ENCODE measurements at places on chromosomes 7 and 10.
A peak's percentile ranks its signal among the peaks of the same experiment; 100 is the strongest.

- ATAC-seq, result no peak
These were observed 12.4 kb upstream of the SERPINE1 start for GRCh38 chr7:101114492-101114891.

DNA sequence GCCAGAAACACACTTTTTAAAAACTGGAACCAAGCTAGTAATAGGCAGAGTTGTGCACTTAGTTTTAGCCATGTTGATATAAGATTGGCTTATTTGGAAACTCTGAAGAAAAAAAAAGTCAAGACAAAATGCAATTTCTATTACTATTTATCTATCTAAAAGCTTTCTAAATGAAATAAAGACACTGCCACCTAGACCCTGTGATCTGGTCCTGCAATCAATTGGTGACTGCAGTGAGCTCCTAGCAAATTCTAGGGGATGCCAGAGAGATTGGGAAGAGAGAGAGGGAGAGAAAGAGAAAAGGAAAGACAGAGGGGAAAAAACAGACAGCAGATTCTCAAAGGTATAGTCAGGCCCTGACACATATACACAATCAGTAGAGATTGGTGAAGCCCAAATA, 25.3 kb downstream of the SORCS1 start:
- no peak for ATAC-seq

- ATAC-seq, result peak; percentile 6
These were observed 28.2 kb downstream of the GPRIN2 start for GRCh38 chr10:46528171-46528671.

GRCh38 chr10:76382381-76382851, 951.0 kb downstream of the LRMDA start:
- no peak for ATAC-seq

GRCh38 chr7:115511330-115511729, 519.2 kb downstream of the TFEC start:
- ATAC-seq, result no peak

DNA sequence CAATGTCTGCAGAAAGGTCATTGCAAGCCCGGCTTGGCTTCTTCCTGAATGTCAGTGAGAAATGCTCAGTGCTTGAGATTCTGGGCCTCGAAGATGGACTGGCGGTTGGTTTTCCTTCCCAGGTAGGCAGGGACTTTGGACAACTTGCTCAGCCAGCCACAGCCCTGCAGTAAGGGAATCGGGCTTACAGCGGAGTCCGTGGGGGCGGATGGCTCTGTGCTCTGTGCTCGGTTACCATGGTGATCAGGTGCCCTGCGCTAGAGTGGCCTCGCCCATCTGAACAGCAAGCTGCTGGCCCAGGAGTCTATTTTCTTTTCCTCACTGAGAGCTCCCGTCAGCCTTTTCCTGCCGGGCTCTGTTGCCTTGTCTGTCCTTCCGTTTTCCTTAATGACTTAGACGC, 77.8 kb upstream of the SH2B2 start:
- no peak for ATAC-seq

- no peak for ATAC-seq
These were observed 148.1 kb upstream of the FAM3C start for GRCh38 chr7:121544238-121544637.

GRCh38 chr10:125911145-125911544, 14.8 kb downstream of the FANK1 start:
- ATAC-seq, result no peak

DNA sequence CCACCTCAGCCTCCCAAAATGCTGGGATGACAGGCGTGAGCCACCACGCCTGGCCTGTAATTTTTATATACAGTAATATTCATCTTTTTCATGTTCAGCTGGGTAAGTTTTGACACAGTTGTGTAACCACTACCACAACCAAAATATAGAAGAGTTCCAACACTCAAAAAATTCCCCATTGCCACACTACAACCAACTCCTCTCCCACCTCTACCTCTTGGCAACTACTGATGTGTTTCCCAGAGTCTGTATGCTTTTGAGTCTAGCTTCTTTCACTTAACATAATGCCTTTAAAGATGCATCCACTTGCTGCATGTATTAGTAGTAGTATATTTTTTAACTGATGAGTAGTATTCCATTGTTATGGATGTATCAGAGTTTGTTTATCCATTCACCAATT, 90.7 kb downstream of the SRPK2 start:
- ATAC-seq, result peak; percentile 54

- ATAC-seq, result peak; percentile 72
These were observed 41.1 kb downstream of the ZC3HC1 start for GRCh38 chr7:130009848-130010688.

- ATAC-seq, result no peak
These were observed 27.1 kb downstream of the PARP12 start for GRCh38 chr7:140035400-140036223.

DNA sequence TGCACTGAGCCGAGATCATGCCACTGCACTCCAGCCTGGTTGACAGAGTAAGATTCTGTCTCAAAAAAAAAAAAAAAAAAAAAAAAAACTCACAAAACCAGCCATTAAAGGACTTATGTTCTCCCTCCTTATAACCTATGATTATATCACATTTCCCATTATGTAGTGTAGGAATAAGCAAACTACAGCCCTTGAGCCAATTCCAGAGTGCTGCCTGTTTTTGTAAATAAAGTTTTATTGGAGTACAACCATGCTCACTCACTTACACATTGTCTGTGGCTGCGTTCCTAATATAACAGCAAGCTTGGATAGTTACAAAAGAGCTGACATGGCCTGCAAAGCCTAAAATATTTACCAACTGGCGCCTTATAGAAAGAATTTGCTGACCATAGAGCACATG, 72.7 kb upstream of the ARID5B start:
- ATAC-seq, result no peak

- no peak for ATAC-seq
These were observed 207.0 kb upstream of the ZMIZ1 start for GRCh38 chr10:78861529-78862327.

GRCh38 chr7:24763303-24763901, 6.1 kb upstream of the GSDME start:
- no peak for ATAC-seq

DNA sequence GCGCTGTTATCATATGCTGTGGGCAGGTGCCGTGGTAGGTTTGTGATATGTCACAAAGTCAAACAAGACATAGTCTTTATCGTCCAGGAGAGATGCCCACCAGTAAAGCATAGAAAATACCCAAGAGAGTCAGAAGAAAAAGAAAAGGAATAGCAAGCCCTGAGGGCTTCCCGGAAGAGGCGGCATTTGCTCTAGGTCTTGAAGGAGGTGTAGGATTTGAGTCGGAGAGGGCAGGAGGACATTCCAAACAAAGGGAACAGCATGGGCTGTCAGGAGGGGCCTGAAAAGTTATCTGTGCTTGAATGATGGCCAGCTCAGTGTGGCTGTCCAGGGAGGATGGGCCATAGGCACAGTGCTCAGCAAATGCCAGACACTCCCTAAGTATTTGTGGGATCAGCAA, 42.2 kb downstream of the COL13A1 start:
- ATAC-seq, result no peak

Measured in activated CD4-positive, CD25-positive, alpha-beta regulatory T cell treated with anti-CD3 and anti-CD28 coated beads, Interleukin-2, amount 50 U/mL, for 24 hours (primary cell).